ENCODE measurements at places on chromosomes 5 and 9.
A peak's percentile ranks its signal among the peaks of the same experiment; 100 is the strongest.

- no peaks in the 10 kb centered on the region for H3K27me3 ChIP-seq
- no peak for DNase-seq
- no peak overlapping the region for H3K4me3 ChIP-seq
- no peak overlapping the region for H3K27ac ChIP-seq
- H3K4me1 ChIP-seq = no peaks in the 10 kb centered on the region
These were observed 13.7 kb downstream of the SMC2 start for GRCh38 chr9:104107799-104108198.

GRCh38 chr5:174501461-174502069, 222.8 kb upstream of the MSX2 start:
- DNase-seq = no peak
- H3K36me3 ChIP-seq = no peaks in the 10 kb centered on the region
- no peak overlapping the region for H3K4me3 ChIP-seq
- H3K27me3 ChIP-seq = no peaks in the 10 kb centered on the region
- no peaks in the 10 kb centered on the region for H3K4me1 ChIP-seq

DNA sequence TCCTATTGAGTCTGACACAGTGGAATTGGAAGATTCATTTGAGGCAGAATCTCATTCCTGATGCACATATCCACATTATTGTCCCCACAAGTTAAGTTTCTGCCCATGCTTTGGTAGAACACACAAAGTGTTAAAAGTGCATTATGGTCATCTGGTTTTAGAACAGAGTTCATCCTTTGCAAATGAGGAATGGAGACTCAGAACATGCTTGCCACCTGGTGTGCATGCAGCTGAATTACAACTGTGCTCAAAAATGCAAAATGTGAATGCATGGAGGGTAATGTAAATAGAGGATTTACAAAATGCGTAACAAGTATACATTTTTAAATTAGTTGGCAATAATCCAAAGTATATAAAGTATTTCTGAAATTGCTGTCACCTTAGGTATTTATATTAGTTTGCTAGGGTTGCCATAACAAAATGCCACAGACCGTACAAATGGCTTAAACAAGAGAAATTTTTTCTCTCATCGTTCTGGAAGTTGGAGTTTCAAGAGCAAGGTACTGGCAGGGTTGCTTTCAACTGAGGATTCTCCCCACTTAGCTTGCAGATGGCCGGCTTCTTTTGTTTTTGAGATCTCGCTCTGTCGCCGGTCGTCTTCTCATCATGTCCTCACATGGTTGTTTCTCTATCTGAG, 671.1 kb downstream of the TAF11L14 start:
- H3K36me3 ChIP-seq = no peaks in the 10 kb centered on the region
- H3K27ac ChIP-seq = no peak overlapping the region
- DNase-seq = no peak
- no peaks in the 10 kb centered on the region for H3K27me3 ChIP-seq
- no peaks in the 10 kb centered on the region for H3K4me1 ChIP-seq

DNA sequence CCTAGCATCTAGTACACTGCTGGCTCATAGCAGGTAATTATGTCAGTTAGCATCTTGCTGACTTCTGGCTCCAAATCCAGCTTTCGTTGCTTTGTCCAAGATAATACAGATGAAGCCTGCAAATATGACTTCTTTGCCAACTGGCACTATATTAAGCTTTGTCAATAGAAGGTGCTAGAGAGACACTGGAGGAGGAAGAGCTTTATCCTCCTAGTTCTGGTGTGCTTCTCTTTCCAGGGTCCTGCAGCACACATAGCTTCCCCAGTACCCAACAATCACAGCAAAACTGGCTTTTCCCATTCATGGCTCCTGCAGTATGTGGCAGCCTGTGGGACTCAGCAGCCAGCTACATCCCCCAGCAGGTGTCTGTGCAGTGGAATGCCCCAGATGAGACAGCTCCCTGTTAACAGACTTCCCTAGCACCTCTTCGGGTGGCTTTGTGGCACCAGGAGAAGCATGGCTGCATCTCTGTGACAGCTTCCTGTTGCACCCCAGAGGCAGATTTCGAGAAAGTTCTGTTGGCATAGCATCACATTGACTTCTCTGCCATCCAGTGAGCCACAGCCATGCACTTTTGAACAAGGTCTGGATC, 147.8 kb downstream of the OXCT1 start:
- peaks cover 4% of the 10 kb centered on the region for H3K27me3 ChIP-seq
- H3K36me3 ChIP-seq = peaks cover under 1% of the 10 kb centered on the region
- no peak overlapping the region for H3K27ac ChIP-seq
- no peak for DNase-seq
- H3K4me1 ChIP-seq = no peaks in the 10 kb centered on the region

DNA sequence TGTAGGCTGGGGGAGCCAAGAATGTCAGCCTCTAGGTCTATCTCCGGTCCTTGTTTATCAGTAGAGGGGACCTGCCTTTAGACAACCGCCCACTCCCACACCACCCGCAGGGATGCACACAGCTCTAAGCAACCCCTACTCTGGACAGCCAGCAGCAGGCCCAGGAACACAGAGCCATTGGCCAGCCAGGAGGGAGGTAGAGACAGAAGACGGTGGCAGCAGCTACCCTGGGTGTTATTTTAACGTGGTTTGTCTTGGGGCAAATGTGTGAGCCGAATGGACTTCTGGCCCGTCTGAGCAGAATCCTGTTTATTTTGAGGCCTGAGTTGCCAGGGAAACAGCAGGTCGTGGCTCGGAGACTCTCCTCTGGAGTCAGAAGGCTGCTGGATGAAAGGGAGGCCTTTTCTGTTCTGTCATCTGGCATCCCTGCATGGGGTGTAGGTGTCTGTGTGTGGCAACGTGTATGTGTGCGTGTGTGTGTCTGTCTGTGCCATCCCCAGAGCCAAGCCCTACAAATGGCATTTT, 382 bp upstream of the FGF1 start:
- no peaks in the 10 kb centered on the region for H3K4me1 ChIP-seq
- no peak overlapping the region for H3K4me3 ChIP-seq
- H3K27me3 ChIP-seq = peaks cover 1% of the 10 kb centered on the region
- DNase-seq = no peak
- H3K36me3 ChIP-seq = no peaks in the 10 kb centered on the region

GRCh38 chr5:154786414-154786813, 31.2 kb downstream of the LARP1 start:
- no peak overlapping the region for H3K27ac ChIP-seq
- no peak for DNase-seq
- H3K27me3 ChIP-seq = no peaks in the 10 kb centered on the region
- peaks cover 69% of the 10 kb centered on the region for H3K4me1 ChIP-seq
- H3K4me3 ChIP-seq = no peak overlapping the region
- H3K36me3 ChIP-seq = no peaks in the 10 kb centered on the region

DNA sequence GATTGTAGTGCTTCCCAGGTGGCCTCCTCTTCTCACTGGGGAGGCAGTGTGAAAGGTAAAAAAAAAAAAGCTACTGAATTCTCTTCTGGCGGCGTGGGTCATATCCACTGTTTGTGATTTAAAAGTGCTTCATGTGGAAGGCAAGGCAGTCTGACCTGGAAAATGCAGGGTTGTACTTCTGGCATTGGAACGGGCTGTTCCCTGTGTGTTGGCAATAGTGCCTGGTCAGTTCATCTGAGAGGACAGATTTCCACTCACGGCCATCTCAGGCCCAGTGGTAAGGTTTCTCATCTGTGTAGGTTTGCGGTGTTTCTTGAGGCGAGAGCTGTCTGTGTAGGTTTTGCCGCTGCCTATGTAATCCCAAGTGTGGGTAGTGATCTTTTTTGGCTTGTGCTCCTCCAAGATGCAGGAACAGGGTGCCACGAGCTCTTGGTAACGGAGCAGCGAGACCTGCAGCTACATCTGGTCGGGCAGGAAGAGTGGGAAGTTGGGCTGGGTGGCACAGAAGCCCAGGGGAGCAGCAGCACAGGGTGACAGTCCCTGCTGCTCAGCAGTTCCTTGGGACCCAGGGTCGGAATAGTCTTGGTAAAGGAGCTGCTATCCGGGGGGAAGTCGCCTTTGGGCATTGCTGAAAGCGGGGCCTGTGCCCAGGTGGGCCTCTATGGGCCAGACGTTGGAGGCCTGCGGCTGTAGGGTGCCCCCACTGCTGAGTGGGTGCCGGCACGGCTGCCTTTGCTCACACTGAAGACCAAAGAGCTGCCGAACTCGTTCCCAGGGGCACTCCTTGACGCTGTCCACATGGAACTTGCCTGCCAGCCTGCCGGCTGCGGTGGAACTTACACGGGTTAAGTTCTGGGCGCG, 11.2 kb downstream of the RCL1 start:
- no peak overlapping the region for H3K27ac ChIP-seq
- H3K27me3 ChIP-seq = no peaks in the 10 kb centered on the region
- H3K4me3 ChIP-seq = no peak overlapping the region
- peaks cover 21% of the 10 kb centered on the region for H3K36me3 ChIP-seq

- H3K27ac ChIP-seq = no peak overlapping the region
- H3K27me3 ChIP-seq = peaks cover 1% of the 10 kb centered on the region
- H3K4me3 ChIP-seq = no peak overlapping the region
- no peaks in the 10 kb centered on the region for H3K36me3 ChIP-seq
- H3K4me1 ChIP-seq = no peaks in the 10 kb centered on the region
These were observed 53.6 kb upstream of the NR3C1 start for GRCh38 chr5:143456952-143457547.

GRCh38 chr5:136330353-136331038, 34.8 kb downstream of the TRPC7 start:
- peaks cover 2% of the 10 kb centered on the region for H3K27me3 ChIP-seq
- H3K27ac ChIP-seq = no peak overlapping the region
- H3K4me1 ChIP-seq = no peaks in the 10 kb centered on the region
- DNase-seq = no peak

DNA sequence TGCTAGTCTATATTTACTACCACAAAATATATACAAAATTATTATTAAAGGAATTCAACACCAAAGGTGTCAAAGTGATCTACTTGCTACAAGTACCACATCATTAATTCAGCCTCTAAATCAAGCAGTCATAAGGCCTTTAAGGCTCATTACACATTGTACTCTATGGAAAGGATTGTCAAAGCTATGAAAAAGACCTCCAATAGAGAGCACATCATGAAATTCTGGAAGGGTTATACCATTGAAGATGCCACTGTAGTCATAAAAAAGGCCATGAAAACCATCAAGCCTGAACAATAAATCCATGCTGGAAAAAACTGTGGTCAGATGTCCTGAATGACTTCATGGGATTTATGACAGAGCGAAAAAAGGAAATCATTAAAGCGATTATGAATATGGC, 708.0 kb upstream of the FAM174A start:
- no peaks in the 10 kb centered on the region for H3K36me3 ChIP-seq
- no peaks in the 10 kb centered on the region for H3K4me1 ChIP-seq
- DNase-seq = no peak

DNA sequence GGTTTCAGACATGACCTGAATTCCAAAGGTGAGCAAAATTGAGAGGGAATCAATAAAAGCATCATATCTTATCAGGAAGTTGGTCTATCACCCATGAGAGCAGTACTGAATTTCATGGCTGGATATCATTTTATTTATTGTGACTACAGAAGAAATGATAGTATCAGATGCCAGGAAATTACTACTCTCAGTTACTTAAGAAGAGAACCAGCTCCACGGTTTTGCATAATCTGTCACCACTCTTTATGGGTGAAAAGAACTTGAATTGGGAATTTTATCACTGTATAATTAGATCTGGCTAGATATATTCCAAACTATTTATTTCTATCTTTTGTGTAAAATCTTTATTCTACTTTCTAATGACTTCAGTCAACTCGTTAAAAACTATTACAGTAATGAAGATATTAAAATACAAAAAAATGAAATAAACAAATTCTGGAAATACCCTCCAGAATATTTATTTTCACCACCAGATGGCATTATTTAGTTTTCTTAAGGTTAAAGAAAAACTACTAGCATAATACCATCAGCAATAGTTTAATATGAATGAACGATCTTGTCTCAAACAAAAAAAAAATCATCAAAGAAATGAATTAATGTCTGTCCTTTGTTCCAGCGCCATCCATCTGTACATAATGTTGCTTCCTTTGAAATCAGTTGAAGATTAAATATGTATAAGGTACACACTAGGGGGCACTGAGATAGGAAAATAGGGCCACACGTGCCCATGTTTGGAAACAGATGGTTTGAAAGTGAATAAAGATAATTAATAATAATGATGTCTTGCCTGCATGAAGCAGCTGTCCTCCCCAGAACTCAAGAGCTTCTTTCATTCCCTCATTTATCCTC, 84.7 kb upstream of the SLCO6A1 start:
- no peak overlapping the region for H3K27ac ChIP-seq
- peaks cover 3% of the 10 kb centered on the region for H3K27me3 ChIP-seq
- no peaks in the 10 kb centered on the region for H3K4me1 ChIP-seq
- H3K4me3 ChIP-seq = no peak overlapping the region
- DNase-seq = peak; percentile 2

GRCh38 chr9:96193236-96193755, 108.7 kb downstream of the HSD17B3 start:
- DNase-seq = no peak
- no peak overlapping the region for H3K4me3 ChIP-seq
- H3K27me3 ChIP-seq = peaks cover 8% of the 10 kb centered on the region
- H3K27ac ChIP-seq = no peak overlapping the region
- H3K36me3 ChIP-seq = peaks cover 4% of the 10 kb centered on the region

DNA sequence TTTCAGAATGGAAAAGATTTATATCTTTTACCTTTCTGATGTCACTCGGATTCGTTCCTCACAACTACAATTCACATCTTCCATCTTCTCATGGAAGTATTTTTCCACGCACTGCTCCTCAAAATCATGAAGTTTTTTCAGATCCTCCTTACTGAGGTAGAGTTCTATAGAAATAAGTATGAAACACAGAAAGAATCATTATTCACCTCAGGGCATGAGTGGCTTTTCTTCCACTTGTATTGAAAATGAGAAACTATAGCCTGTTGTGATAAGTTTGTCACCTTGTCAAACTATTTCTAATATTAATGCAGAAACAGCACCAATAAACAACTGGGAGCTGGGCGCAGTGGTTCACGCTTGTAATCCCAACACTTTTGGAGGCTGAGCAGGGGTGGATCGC, 116.0 kb downstream of the TRPM6 start:
- H3K4me3 ChIP-seq = no peak overlapping the region
- peaks cover 5% of the 10 kb centered on the region for H3K27me3 ChIP-seq
- no peak for DNase-seq
- H3K36me3 ChIP-seq = no peaks in the 10 kb centered on the region
- no peaks in the 10 kb centered on the region for H3K4me1 ChIP-seq
- H3K27ac ChIP-seq = no peak overlapping the region

DNA sequence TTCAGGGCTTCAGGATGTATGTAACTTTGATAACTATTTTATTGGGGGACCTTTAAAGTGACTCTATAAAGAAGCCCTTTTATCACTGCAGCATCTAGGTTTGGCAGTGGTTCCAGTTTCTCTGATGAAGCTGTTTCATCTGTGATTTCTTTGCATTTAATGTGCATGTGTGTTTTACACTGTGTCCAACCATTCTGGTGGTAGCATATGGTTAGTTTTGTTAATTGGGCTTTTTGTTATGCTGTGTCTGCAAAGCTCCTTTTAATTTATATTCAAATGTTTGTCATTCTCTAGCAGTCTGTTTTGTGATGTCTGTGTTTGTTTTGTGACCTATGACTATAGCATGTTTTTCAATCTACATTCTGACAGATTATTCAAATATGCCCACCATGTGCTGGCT, 294.8 kb downstream of the DNAH5 start:
- H3K36me3 ChIP-seq = no peaks in the 10 kb centered on the region
- no peak overlapping the region for H3K27ac ChIP-seq
- no peak for DNase-seq
- peaks cover under 1% of the 10 kb centered on the region for H3K27me3 ChIP-seq

Measured in immature natural killer cell (primary cell).